Mammary epithelial cell (primary cell): ENCODE measurements at places on chromosomes 12 and 14.

DNA sequence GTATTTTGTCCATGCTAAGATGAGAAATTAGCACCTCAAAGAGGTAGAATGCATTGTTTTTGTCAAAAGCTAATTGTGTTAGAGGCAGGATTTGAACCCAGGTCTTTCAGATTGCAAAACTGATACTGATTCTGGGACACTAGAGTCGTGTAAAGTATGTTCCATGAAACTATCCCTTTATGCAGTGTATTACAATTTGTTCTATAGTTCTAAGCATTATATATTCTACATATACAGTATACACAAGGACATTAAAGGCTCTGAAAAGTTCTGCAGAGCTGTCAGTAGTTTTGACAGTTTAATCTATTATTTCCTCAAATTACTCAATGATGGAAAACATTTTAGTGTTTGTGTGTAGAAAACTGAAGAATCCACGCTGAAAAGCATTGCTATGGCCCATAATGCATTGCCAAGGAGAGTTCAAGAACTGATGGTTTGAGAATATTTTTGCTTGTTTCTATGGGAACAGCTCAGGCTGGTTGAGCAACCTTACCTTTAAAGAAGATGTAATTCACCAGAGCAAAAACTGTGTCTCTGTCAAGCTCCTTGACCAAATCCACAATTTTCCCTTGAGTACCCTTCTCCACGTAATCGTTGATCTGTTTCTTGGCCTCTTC is 6.2 kb downstream of the SERPINA1 start:
- no peak for DNase-seq

DNA sequence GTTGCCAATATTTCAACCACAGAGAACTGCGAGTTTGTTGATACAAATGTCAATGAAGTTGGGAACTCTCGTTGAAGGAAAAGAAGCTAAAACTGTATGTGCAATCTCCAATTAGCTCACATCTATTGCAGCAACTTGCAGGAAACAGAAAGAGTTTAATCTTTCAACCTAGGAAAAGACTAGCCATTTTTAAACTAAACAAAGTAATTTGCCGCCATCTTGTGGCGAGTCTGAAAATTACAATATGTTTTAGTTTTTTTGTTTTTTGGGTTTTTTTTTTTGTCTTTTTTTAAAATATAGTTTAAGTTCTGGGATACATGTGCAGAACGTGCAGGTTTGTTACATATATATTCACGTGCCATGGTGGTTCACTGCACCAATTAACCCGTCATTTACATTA is 131.2 kb upstream of the FOXG1 start:
- peak; percentile 27 for DNase-seq

- DNase-seq, result peak; percentile 82
Observed at GRCh38 chr14:67963960-67964812, 144.6 kb downstream of the RAD51B start.

DNA sequence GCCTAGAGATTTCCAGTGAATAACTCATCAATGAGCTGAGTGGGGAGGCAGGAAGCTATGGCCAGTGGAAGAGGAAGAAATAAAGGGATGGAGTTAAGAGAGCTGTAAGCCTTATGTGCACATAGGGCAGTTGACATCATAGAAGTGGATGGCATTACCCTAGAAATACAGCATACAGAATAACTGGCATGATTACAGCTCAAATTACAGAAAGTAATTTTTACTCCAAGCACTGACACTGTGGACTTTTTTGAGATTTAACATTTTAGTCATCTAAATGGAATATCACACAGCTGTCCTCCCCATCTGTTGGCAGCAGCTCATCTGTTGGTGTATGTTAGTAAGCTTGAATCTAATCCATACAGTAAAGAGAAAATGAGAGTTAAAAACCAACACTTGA is 5.4 kb upstream of the IPO8 start:
- no peak for DNase-seq

- no peak for DNase-seq
Observed at GRCh38 chr12:88325816-88326189, 183.7 kb downstream of the TMTC3 start.

DNA sequence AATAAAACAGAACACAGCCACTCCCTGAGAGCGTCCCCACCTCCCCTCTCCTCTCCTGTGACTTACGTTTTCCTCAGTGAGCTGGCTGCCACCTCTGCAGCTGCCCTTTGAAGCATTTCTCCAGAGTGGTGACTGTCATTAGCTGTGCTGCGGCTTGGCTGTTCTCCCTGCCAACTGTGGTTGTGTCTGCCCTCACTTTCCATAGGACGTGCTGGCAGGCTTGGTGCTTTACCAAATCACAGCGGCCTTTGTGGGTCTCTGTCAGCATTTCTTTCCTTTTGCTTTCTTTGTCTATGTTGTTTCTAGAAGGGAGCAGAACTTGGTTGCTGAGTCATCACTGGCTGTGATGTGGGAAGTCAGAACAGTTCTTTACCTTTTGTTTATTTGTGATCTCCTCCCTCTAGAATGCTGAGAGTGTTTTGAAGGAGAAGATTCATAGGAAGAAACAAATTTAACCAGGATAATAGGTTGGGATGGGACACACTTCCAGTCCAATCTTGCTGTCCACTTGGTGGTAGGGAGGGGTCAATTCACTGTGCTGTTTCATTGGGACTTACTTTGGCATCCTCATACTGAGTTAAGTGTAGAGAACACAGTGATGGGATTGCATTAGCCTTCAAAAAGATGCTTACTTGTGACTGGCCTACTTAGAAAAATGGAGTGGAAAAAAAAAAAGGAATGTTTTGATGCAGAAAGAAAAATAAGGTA is 88.2 kb downstream of the TMX1 start:
- peak; percentile 80 for DNase-seq

GRCh38 chr12:30965613-30965985 is 39.1 kb downstream of the TSPAN11 start:
- DNase-seq, result no peak

DNA sequence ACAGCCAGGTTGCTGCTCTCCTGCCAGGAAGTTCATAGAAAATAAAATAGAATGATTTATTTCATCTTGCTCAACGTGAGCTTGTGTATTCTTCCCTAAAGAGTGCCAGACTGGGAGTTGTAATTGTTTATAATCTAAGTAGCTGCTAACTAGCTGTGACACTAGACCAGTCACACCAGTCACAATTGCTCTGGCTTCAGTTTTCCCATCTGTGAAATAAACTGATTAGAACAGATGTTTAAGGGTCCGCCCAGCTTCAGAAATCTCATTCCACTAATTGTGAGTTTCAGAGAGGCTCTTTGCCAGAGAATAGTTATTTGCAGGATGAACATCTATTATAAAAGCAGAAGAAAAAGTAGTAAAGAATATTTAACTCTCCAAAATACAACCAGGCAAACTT is 55.6 kb upstream of the ZDHHC17 start:
- no peak for DNase-seq

GRCh38 chr12:28793581-28794151 is 355.4 kb upstream of the FAR2 start:
- no peak for DNase-seq
